Omental fat pad (tissue), 4 donors: ENCODE measurements at places on chromosomes 12 and 14. TPM values are rescaled to one million over a fixed set of nuclear protein-coding genes. Genes with fewer than 3 reads are reported as not detected.

TMCC3 gene
- total RNA-seq: 14.8 TPM

C1S gene
- total RNA-seq: 872 TPM

REP15 gene
- total RNA-seq: 0.96 TPM

DIO2 gene
- total RNA-seq: 0.56 TPM

CCDC175 gene
- total RNA-seq: not detected

DLGAP5 gene
- total RNA-seq: 0.19 TPM

CEBPE gene
- total RNA-seq: 0.37 TPM

DAAM1 gene
- 51.0 TPM for total RNA-seq

KRT72 gene
- not detected for total RNA-seq

NID2 gene
- total RNA-seq: 53.5 TPM
